ENCODE measurements at places on chromosomes 3 and 15.

- no peak for DNase-seq
Observed at GRCh38 chr3:183634707-183635106, 716 bp upstream of the KLHL24 start.

DNA sequence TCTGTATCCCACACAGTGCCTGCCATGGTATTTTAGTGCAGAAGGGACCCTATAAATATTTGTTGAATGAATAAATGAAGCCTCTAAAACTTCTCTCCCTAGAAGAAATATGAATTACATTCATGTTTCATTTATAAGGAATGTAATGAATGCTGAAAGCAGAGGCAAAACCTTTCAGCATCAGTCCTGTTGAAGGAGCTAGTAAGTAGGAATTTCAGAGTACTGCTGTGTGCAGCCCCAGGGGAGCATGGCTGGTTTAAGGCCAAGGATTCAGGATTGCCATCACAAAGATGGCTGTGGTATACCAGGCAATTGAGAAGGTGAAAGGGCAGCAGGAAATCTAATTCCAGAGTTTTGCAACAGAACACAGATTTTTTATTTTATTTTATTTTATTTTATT is 1131.4 kb downstream of the IGSF11 start:
- DNase-seq: no peak

DNA sequence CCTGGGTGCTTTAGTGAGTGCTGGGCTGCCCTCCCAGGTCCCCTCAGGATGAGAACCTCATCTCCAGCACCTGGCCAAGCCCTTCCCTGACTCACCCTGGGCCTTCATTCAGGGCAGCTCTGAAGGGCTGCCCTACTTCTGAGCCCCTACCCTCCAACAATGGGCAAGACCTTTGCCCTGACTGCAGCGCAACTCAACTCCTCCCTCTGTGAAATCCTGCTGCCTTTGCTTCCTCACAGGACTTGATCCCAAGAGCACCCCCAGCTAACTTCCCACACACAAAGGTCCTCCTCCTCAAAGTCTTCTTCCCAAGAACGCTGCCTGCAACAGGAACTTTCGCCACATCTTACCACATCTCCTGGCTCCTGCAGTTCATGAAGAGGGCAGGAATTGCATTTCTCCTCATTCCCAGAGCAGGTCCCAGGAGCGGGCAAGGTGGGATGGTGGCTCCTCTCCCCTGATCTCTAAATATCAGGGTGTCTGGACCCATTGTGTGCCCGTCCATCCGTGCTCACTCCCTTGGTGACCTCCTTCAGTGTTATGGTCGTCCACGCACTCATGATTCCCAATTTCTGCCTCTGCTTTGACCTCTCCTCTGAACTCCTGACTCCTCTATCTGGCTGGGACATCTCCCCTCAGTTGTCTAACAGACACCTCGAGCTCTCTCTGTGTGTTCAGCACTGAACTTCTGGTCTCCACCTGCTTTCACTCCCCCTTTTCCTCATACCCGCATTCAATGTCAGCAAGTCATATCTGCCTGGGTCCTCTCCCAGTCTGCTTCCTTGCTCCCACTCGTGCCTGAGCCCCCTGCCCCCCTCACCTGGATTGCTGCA is 4.5 kb upstream of the SSUH2 start:
- no peak for DNase-seq

DNA sequence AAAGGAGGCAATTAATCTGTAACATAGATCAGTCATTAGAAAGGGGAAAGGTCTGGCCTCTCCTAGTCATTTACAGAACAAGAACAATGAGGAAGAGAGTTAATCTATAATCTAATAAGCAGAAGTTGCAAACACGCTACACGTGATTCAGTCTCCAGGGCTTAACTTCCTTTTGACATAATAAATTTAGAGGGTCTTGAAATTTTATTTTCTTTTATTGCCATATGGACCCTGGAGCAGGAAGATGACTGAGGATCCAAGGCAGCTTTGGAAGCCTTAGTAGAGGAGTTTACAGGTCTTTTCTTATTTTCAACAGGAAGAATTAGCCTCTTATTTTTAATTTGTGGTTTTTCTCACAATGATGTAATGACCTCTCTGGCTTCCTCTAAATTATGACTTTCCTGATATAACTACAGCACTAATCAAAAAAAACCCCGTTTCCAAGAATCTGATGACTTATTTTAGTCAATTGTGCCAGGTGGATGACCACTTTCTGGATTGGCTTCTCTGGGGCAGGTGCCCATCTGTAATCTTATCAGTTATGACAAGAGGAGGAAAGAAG is 32.2 kb downstream of the ADGRG7 start:
- no peak for DNase-seq

- DNase-seq: peak; percentile 8
Observed at GRCh38 chr3:179068779-179069530, 2.7 kb downstream of the ZMAT3 start.

- no peak for DNase-seq
Observed at GRCh38 chr3:63585927-63586326, 66.5 kb upstream of the SNTN start.

GRCh38 chr15:38647683-38648082 is 83.1 kb upstream of the RASGRP1 start:
- DNase-seq: no peak

GRCh38 chr15:71811752-71812735 is 1.7 kb downstream of the NR2E3 start:
- DNase-seq: no peak

DNA sequence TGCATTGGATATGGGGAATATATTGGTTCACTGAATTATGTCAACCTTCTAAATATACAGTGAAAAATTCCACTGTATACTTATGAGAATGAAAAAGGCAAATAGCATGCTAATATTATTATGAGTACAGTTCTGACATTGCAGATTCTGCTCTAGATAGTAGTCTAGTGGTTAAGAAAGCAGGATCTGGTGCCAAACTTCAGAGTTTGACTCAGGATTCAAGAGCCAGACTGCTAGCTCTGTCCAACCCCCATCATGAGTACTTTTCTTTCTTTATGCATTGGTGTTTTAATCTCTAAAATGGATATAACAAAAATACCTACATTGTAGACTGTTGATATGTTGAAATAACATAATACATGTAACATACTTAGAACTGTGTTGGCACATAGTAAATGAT is 57.3 kb upstream of the PLSCR4 start:
- DNase-seq: no peak

DNA sequence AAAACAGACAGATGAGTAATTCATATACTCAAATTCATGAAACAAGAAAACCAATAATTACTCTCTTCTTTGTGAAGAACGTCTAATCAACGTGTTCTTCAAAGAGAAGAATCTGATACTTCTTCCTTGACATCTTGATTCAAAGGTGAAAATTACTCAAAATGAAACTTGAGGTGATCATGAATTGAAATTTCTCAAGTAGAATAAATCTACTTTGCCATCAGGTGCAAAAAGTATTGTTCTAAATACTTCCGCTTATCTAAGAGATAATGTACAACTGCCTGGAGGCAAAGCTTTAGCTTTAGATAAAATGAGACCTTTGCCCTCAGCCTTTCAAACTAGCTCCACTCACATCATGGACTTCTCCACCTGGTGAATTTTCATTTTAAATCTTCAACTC is 13.9 kb upstream of the XXYLT1 start:
- DNase-seq: no peak

- DNase-seq: no peak
Observed at GRCh38 chr3:122151480-122151879, 32.0 kb upstream of the CASR start.

GRCh38 chr3:144437989-144438388 is 466.4 kb downstream of the DIPK2A start:
- DNase-seq: no peak

DNA sequence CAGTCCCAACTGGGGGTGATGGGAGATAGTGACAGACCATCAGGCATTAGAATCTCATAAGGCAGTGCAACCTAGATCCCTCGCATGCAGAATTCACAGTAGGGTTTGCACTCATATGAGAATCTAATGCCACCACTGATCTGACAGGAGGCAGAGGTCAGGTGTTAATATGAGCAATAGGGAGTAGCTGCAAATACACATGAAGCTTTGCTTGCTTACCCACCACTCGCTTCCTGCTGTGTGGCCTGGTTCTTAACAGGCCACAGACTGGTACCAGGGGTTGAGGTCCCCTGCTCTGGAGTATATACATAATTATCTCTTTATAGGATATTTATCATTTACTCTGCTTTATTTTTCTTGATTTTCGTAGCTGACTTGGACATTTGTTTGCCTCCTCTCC is 36.0 kb upstream of the ZMAT3 start:
- no peak for DNase-seq

GRCh38 chr3:187804120-187804744 is 59.0 kb upstream of the BCL6 start:
- DNase-seq: no peak

- DNase-seq: no peak
Observed at GRCh38 chr15:94670438-94671034, 439.2 kb downstream of the MCTP2 start.

GRCh38 chr3:119570229-119570628 is 9.1 kb upstream of the ADPRH start:
- no peak for DNase-seq

- no peak for DNase-seq
Observed at GRCh38 chr3:144645300-144645699, 673.7 kb downstream of the DIPK2A start.

DNA sequence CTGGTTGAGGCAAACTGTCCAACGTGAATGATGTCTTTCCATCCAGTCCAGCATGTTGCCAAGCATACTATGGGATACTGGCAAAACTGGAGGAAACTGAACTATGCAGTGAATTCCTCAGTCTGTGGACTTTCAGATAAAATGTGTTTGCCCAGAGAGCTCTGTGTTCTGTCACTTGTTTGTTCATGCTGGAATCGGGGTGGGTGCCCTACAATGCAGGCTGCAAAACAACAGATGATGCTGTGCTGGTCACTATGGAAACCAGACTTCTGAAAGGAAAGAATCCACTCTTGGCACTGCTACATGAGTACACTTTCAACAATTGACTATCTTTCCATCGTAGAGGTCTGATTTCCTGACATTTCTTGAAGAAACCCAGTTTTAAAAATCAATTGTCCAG is 272.5 kb upstream of the ARHGEF26 start:
- DNase-seq: no peak

GRCh38 chr3:86937306-86937791 is 53.6 kb downstream of the VGLL3 start:
- DNase-seq: no peak

DNA sequence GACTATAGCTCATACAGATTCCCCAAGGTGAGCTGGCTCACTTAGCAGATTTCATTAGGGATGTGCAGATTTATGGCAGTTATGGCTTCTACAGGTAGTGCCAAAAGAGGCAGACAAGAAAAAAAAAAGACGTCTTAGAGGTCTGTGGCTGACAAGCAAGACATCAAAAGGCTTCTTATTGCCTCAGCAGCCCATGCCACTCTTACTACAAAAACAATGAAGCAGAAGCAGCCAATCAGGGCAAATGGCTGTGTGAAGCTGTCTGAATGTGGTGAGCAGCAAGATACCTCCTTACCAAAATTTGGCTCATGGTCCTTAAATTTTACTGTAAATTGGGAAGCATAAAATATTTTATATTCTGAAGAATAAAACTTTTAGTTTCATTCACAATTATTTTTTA is 557.5 kb upstream of the GOLIM4 start:
- DNase-seq: no peak

- no peak for DNase-seq
Observed at GRCh38 chr3:24129549-24129948, 184.5 kb downstream of the NR1D2 start.

DNA sequence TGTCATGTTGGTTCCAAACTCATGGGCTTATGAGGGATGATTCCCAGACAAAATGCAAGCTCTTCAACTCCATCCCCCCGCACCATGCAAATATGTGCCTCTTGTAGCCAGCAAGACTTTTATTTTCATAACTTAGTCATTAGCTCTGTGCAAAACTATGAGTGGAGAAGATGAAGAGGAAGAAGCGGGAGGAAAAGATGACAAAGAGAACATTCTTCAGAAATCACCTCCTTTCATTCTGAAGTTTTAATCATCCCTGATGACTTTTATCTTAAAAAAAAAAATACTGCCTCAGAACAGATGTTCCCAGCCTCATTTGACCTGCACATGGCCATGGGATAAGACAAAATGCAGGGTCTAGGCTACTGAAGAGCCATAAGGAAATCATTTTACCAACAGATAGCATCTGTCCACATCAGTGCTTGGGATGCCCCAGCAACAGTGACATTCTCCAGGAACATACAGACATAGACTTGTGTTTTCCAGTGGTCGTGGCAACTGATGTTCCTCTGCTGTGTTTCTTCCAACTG is 145.5 kb downstream of the WNT5A start:
- no peak for DNase-seq

DNA sequence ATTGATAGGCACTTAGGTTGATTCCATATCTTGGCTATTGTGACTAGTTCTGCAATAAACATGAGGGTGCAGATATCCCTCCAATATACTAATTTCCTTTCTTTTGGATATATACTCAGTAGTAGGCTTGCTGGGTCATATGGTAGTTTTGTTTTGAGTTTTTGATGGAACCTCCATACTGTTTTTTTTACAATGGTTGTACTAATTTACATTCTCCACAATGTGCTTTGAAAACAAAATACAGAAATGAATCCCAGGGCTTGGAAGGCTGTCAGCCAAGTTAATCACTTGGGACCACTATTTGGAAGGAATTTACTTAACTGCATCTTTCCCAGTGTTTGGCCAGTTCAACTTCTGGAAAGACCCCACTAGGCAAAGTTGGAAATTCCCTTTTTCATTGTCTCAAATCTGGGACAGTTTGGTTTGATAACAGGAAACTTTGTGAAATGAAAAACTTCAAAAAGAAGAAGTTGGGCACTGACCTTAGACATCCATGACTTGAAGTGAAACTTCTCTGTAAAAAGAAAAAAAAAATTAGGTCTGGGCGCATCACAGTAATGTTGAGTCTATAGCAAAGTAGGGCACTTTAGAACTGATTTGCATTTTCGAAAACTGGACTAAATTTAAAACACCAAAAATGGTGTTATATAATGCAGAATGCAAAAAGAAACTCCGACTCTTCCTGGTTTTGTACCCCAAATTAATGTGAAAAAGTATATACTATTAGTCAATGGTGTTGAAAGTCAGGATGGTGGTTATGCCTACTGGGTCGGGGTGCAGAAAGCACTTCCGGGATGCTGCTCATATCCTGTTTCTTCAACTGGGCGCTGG is 6.0 kb downstream of the CTSH start:
- no peak for DNase-seq

DNA sequence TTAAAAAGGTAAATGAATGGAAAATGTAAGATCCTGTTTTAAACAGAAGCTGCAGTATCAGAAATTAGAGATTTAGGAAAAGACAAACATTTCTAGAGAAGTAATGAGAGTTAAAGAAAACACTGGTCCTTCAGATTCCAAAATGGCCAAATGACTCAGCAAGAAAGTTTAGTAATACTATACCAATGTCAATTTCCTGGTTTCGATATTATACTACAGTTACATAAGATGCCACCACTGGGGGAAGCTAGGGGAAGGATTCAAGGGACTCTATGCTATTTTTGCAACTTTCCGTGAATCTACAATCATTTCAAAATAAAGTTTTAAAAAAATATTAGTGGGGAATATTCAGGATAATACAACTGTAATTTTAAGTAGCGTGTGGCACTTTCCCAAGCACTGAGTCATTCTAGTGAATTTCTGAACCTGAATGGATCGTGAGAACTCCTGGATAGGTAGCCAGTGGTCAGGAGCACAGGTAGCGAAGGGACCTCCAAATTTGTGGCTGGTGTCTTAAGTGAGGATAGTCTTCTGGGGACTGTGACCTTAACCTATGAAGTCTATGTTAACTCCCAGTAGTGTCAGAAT is 37.6 kb downstream of the TMCC1 start:
- no peak for DNase-seq

All from stimulated activated CD4-positive, alpha-beta T cell treated with anti-CD3 and anti-CD28 coated beads, TNF-alpha, amount 100 ng/mL, for 48 hours (primary cell).